ENCODE measurements at places on chromosomes 2 and 18.

DNA sequence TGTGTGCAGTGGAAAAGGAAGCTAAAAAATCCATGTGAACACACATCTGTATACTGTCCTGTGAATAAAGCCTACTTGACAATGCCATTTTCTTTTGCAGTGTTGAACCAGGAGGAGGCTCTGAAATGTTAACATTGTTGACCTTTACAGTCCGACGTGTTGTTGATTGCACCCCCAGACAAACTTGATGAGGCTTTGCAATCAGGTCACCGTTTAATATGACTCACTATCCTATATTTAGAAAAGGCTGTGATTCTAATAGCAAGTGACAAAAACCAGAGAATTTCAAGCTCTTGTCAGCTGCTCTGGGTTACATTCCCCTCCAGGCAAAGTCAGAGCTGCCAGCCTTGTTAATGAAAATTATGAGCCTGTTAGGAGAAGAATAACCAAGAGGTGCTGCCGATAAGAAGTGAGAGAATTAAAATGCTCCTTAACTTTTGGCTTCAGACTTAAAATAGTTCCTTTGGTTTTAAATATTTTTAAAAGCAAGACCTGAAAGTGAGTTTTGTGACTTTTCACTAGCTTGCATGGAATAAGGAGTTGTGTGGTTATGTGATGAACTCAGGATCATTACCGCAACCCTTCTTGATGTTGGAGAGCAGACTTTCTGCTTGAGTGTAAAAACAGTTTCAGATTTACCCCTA lies 162.1 kb downstream of the QPCT start:
- no peaks in the 10 kb centered on the region for H3K36me3 ChIP-seq
- DNase-seq = no peak
- peak overlapping the region; percentile 58 for H3K27ac ChIP-seq
- H3K4me1 ChIP-seq = peaks cover 40% of the 10 kb centered on the region
- no peaks in the 10 kb centered on the region for H3K27me3 ChIP-seq

DNA sequence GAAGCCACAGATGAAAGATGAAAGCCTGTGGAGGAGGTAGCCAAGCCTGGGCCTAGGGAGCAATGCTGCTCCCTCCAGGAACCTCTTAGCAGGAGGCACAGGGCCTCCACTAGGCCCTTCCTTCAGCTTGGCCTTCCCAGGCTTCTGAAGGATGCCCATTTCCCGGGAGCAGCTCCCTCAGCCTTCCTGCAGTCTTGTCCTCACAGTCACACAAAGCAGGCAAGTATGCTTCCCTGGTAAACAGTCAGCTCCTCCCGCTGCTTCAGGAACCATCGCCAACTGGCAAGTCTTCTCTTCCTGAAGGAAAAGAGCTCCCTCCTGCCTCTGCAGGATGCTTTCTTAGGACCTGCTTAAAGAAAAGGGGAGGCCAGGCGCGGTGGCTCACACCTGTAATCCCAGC lies 53.2 kb downstream of the SMAD7 start:
- no peak for DNase-seq
- peak overlapping the region; percentile 71 for H3K27ac ChIP-seq
- H3K4me3 ChIP-seq = no peak overlapping the region
- H3K4me1 ChIP-seq = peaks cover 55% of the 10 kb centered on the region

DNA sequence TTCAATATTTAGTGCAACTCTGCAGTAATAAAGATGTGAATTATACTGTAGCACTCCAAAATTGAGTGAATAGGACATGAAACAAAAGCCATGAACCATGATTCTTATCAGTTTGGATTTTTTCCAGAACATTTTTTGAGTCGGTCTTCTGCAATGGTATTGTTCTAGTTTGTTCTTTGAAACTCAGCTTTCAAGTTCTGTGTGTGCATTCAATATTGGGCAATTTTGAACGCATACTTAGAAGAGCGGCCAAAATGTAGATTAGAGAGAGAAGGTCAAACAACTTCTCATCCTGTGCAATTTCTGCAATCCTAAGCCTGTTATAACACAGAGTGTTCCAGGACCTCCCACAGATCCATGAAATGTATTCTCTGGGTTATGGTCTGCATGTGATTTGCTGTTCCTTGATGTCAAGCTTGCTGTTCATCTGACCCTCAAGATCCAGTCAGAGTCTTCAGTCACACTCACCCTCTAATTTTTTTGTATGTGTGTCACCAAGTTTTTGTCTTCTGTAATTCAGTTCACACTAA lies 48.3 kb downstream of the TSPYL6 start:
- H3K4me3 ChIP-seq = no peak overlapping the region
- H3K36me3 ChIP-seq = no peaks in the 10 kb centered on the region
- DNase-seq = no peak

DNA sequence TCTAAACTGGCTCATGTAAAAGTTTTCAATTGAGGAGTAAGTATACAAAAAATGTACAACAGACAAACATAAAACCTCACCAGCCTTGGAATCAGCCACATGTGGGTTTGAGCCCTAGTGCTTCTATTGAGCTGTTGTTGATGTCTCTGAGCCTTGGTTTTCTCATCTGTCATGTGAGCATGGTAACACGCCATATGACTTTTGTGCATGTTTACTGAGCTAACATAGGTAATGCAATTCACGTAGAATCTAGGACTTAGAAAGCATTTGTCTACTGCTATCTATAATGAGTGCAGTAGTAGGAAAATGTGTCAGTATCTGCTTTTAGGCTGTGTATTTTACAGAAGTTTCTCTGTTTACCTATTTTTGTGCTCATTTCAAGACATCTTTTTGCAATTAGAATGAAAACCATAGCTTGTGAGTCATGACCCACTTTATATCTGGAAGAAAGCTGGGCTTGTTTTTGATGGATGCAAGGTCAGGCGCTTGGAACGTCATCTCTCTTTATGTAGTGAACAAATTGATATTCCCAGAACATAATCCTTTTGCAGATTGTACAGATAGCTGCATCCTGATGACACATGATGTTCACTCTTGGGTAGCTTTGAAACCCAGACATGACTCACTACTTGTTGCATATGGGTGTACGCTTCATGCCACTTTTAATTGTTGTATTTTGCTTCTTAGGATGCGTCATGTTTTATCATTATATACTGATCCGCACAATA lies 94.3 kb downstream of the RNF144A start:
- no peak overlapping the region for H3K4me3 ChIP-seq
- no peaks in the 10 kb centered on the region for H3K27me3 ChIP-seq
- no peak for DNase-seq
- H3K27ac ChIP-seq = no peak overlapping the region
- H3K36me3 ChIP-seq = no peaks in the 10 kb centered on the region

- peak overlapping the region; percentile 78 for H3K4me3 ChIP-seq
- no peaks in the 10 kb centered on the region for H3K27me3 ChIP-seq
- H3K27ac ChIP-seq = no peak overlapping the region
- H3K4me1 ChIP-seq = peaks cover 6% of the 10 kb centered on the region
- no peaks in the 10 kb centered on the region for H3K36me3 ChIP-seq
- no peak for DNase-seq
Observed at GRCh38 chr2:238238766-238239542, 884 bp downstream of the HES6 start.

GRCh38 chr18:32373995-32374394 lies 96.7 kb downstream of the GAREM1 start:
- no peak for DNase-seq
- no peaks in the 10 kb centered on the region for H3K36me3 ChIP-seq
- no peak overlapping the region for H3K27ac ChIP-seq
- H3K4me1 ChIP-seq = peaks cover 10% of the 10 kb centered on the region
- no peaks in the 10 kb centered on the region for H3K27me3 ChIP-seq
- no peak overlapping the region for H3K4me3 ChIP-seq

DNA sequence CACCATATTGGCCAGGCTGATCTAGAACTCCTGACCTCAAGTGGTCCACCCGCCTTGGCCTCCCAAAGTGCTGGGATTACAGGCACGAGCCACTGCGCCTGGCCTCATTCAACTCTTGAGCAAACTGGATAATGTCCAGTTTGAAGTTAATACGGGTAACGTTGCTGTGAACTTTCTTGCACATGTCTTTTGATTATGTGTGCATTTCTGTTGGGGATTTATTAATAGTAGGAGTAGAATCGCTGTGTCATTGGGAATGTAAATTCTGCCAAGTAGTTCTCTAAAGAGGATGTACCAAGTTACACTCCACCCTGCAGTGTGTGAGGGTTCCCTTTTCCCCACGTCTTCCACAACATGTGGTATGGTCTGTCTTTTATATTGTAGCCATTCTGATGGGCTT lies 6.2 kb downstream of the IMPA2 start:
- H3K36me3 ChIP-seq = no peaks in the 10 kb centered on the region
- no peaks in the 10 kb centered on the region for H3K4me1 ChIP-seq
- no peak overlapping the region for H3K27ac ChIP-seq
- no peaks in the 10 kb centered on the region for H3K27me3 ChIP-seq
- DNase-seq = no peak

- DNase-seq = no peak
- no peak overlapping the region for H3K4me3 ChIP-seq
- no peaks in the 10 kb centered on the region for H3K4me1 ChIP-seq
- no peaks in the 10 kb centered on the region for H3K27me3 ChIP-seq
Observed at GRCh38 chr2:48287976-48288375, 242.0 kb upstream of the STON1 start.

DNA sequence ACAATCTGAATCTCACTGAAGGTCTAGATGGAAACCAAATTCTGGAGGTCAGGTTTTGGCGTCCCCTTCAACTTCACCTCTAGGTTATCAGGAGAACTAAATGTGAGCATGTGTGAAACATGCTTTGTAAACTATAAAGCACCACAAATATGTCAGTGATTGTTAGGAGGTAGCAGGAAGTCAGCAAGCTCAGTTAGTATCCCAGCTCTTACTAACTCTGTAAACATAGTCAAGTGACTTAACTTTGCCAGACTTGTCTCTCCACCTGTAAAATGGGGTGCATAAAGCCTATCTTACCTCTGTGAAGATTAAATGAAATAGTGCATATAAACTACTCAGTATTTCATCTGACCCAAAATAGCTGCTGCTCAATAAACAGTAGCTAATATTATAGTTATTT lies 121.5 kb downstream of the INSIG2 start:
- no peaks in the 10 kb centered on the region for H3K4me1 ChIP-seq
- no peaks in the 10 kb centered on the region for H3K36me3 ChIP-seq
- no peak overlapping the region for H3K27ac ChIP-seq

- no peak overlapping the region for H3K27ac ChIP-seq
- no peak overlapping the region for H3K4me3 ChIP-seq
- no peaks in the 10 kb centered on the region for H3K4me1 ChIP-seq
Observed at GRCh38 chr18:79871481-79872091, 73.8 kb downstream of the KCNG2 start.

- no peak overlapping the region for H3K4me3 ChIP-seq
- no peaks in the 10 kb centered on the region for H3K27me3 ChIP-seq
- H3K27ac ChIP-seq = no peak overlapping the region
- H3K36me3 ChIP-seq = peaks cover 24% of the 10 kb centered on the region
- DNase-seq = no peak
Observed at GRCh38 chr2:131519466-131519865, 8.2 kb upstream of the CCDC74A start.
